Prostate gland (tissue), 2 donors: ENCODE measurements at places on chromosomes 7 and 10. TPM values are rescaled to one million over a fixed set of nuclear protein-coding genes. Genes with fewer than 3 reads are reported as not detected.

Gene PPP1R17
- not detected for total RNA-seq

Gene NAT16
- not detected for total RNA-seq

Gene GCK
- total RNA-seq = 0.91 TPM

DNA sequence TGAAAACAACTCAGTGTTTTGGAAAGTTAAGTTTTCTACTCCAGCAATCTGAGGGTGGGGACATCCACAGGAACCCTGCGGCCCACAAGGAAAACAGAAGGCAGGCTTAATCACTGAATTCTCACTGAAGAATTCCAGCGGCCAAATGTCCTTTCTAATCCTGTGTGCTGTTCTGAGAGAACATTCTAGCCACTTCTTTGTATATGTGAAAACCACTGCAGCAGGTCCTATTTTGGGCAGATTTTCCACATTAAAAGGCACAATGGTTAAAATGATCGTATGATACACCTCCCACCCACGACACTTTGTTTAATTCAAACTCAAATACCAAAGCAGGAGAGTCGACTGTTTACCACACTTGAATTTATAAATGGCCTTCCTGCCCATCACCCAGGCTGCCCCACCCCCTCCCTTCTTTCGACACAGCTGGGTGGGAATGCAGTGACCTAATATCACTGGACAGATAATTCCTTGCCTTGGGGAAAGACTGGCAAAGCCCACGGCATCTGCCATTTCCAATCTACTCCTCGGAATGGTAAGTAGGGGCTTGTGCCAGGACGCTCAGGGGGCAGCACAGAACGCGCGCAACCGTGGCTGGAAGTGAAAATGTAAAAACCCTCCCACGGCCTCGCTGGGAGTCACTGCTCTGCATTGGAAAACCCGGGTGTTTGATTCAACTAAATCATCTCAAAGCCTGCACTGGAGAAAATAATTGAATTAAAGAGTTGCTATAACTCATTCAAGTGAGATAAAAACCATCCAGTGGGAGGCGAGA is 67.0 kb downstream of the CTBP2 start:
- H3K36me3 ChIP-seq = no peaks in the 10 kb centered on the region
- H3K4me3 ChIP-seq = no peak overlapping the region
- H3K4me1 ChIP-seq = no peaks in the 10 kb centered on the region
- H3K27me3 ChIP-seq = no peaks in the 10 kb centered on the region
- no peak overlapping the region for H3K27ac ChIP-seq

DNA sequence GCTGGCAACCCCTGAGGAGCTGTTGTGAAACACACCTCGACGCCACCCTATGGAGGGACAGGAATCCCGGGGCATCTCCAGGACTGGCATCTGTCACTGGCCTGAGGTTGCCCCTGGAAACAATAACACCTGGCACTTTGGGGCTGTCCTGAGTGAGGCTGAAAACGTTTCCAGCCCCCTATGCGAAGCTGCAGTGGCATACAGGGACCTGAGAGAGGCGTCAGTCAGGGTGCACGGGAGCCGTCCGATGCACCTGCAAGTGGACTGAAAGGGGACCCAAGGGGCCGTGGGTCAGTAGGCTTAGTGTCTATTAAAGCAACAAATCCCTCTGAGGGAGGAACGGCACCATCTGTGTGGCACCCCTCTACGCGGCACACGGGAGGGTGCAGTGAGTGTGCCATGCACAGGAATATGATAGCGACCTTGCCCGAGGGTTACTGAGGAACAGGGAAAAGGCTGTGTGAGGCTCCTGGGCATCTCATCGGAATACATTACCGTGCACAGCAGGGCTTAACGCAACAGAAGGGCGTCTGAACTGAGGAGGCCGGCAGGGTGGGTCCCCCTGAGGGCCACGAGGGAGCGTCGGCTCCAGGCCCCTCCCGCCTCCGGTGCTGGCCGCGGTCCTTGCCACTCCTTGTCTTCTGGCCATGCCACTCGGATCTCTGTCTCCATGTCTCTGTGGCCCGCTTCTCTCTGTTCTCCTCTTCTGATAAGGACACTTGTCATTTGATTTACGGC is 50.4 kb downstream of the FOXL3 start:
- no peaks in the 10 kb centered on the region for H3K27me3 ChIP-seq
- no peaks in the 10 kb centered on the region for H3K36me3 ChIP-seq
- H3K4me3 ChIP-seq = no peak overlapping the region
- DNase-seq = no peak

DNA sequence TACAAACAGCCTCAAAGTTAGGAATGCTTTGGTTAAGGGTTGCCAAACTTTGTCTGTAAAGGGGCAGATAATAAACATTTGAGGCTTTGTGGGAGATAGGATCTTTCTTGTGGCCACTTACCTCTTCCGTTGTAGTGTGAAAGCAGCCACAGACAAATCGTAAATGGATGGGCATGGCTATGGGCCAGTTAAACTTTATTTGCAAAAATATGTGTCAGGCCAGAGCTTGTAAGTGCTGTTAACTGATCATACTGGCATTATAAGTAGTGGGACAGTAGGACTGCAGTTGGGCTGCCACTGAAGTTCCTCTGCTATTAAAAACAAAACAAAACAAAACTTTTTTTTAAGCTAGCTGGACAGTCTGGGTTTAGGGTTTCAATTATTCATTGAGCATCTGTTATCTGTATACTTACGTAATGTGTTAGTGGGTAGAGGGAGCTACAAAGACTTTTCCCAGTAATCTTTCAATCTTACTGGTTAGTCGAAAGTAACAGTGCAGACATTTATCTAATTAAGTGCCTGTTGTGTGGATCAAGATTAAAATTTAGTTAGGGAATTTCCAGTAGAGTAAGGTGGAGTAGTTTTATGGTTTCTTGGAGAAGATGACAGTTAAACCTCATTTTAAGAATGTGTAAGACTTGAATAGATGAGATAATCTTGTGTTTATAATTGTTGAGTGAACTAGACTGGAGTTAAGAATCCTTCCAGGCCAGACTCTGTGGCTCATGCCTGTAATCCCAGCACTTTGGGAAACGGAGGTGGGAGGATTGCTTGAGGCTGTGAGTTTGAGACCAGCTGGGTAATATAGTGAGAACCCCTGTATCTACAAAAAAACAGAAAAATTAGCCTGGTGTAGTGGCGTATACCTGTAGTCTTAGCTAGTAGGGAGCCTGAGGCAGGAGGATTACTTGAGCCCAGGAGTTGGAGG is 100.1 kb downstream of the BTRC start:
- DNase-seq = no peak
- H3K4me1 ChIP-seq = peaks cover 7% of the 10 kb centered on the region
- no peak overlapping the region for H3K27ac ChIP-seq

DNA sequence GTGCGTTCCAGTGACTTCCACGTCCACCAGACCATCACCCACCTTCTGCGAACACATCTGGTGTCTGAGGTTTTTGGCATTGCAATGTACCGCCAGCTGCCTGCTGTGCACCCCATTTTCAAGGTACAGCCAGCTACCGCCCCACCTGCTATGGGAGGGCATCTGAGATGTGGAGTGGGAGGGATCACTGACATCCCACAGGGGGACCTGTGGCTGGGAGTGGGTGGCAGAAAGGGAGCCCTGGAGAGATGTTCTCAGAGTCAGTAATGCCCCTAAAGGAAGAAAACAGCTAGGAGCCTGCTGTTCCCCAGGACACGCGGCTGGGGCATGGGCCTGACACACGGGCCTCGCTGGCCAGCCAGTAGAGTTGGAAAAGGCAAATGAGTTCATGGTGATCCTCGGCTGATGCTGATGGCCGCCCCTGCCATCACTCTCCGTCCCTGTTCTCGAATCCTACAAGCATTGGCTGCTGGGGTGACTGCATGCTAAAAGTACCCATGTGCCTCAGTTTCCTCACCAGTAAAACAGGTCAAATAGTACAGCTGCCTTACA is 66.6 kb downstream of the ALOX5 start:
- no peak overlapping the region for H3K4me3 ChIP-seq
- no peak for DNase-seq

DNA sequence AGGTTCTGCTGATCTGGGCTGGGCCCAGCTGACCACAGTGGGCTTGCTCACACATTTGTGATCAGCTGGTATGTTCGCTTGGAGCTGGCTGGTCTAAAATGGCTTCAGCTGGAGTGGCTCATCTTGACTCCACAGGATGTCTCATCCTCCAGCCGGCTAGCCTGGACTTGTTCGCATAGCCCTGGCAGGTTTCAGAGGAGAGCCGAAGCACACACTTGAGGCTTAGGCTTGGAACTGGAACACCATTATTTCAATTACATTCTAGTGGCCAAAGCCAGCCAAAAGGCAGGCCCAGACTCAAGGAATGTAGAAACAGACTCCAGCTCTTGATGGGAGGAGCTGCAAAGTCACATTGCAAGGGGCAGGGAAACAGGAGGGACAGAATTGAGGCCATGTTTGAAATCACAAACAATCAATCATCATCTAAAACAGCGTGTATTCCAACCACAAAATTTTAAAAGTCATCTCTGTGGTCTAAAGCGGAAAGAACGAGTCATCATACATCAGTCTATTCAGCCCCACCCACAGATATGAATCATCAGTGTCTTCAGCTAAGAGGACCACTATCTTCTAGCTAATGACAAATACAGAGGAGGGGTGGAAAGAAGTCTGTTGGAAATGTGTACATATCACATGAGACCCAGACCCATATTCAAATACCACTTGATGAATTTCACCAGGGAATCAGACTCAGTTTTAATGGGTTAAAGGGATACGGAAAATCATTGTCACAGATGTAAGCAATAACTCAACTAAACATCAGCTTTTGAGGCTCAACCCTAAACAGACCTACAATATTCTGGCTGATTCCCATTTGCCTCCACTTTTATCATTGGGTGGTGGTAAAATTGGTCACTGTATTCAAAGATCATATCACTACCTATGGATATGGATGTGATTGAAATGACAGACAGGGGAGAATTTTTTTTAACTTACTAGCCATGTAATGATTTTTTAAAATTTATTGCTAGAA is 139.0 kb upstream of the MKLN1 start:
- H3K4me3 ChIP-seq = no peak overlapping the region
- no peak for DNase-seq
- no peak overlapping the region for H3K27ac ChIP-seq
- H3K27me3 ChIP-seq = no peaks in the 10 kb centered on the region

DNA sequence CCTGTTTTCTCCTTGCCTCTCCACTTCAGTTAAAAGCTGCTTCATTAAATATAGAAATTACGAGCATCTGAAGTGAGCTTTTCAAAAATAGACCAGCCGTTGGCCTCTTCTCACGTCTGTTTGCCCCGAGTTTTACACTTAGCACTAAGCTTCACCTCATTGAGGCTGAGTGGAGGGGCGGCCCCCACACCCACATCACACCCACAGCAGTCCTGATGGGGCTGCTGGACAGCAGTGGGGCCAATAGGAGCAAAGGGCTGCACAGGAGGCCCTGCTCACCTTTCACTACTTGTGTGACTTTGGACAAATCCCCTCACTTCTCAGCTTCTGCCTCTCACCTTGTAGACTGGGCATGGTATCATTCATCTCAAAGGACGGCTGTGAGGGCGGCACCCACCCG is 677.8 kb downstream of the SDK1 start:
- H3K36me3 ChIP-seq = no peaks in the 10 kb centered on the region
- H3K4me3 ChIP-seq = no peak overlapping the region
- H3K4me1 ChIP-seq = no peaks in the 10 kb centered on the region
- no peak for DNase-seq
- H3K27ac ChIP-seq = no peak overlapping the region
- no peaks in the 10 kb centered on the region for H3K27me3 ChIP-seq

- H3K4me1 ChIP-seq = no peaks in the 10 kb centered on the region
- no peaks in the 10 kb centered on the region for H3K27me3 ChIP-seq
- no peak overlapping the region for H3K27ac ChIP-seq
- H3K36me3 ChIP-seq = no peaks in the 10 kb centered on the region
- H3K4me3 ChIP-seq = no peak overlapping the region
- no peak for DNase-seq
Measured at GRCh38 chr7:55478700-55479099, 93.6 kb downstream of the VOPP1 start.

DNA sequence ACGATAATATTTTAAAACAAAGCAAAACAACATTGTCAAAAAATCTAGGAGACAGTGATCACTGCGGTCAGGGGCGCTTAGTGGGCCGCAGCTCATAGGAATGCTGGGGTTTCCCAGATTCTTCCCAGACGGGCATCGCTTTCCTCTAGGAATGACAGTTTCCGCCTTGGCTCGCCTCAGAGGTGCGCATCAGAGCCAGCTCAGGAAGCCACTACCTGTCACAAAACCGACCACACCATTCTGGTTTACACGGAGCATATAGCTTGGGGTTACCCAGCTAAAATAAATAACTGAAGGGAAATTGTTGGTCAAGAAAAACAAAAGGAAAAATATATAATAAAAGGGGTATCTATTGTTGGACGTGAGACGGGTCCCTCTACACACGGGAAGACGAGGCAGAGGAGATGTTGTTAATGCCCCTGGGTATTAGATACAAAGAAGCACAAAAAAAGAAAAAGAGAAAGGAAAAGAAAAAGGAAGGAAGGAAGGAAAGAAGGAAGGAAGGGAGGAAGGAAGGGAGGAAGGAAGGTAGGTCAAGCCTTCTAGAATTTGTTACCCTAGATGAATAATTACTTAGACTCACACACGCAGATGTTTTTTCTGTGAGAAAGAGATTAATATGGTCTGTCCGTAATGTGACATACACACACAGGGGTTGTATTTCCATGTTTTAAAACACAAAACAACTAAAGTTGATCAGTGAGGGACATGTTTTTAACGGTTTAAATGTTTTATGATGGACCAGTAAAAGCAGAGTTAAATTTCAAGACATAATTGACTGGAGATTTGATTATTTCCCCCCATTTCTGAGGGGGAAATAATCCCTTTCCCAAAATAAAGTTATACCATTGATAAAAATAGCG is 292.4 kb upstream of the NFE2L3 start:
- H3K36me3 ChIP-seq = no peaks in the 10 kb centered on the region
- peaks cover 5% of the 10 kb centered on the region for H3K4me1 ChIP-seq
- no peak overlapping the region for H3K4me3 ChIP-seq
- no peak overlapping the region for H3K27ac ChIP-seq
- H3K27me3 ChIP-seq = peaks cover 51% of the 10 kb centered on the region
- no peak for DNase-seq

DNA sequence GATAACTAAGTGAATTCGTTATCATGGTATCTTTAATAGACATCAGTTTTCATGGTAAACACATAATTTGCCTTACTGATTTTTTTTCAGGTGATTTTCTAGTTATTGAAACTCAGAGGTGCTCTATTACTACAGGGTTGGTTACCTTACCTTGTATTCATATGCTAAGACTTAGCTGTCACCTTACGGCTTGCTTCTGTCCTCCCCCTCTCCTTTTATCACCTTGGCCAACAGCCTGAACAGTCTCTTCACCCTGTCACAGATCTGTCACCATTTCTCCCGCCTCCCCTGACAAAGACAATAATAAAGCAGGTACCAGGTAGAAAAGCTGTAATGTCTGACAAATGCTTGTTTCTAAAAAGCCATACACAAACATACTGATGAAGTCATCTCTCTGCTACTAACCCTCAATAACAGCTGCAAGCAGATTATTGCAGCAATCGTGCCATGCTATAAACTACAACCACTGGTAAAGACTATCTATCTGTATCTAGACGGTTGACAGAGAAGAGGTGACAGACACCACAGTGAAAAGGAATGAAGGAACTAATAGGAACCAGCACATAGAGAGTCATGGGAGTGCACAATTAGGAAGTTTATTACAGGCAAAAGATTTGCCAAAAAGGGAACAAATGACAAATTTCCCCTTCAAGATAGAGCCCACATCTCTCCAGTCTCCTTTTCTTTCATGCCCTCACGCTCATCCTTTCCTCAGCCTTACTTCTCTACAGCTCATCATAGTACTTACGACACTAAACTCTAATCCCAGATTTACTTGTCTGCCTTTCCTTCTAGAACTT is 57.2 kb downstream of the ARHGAP12 start:
- no peak for DNase-seq
- no peak overlapping the region for H3K4me3 ChIP-seq
- H3K36me3 ChIP-seq = no peaks in the 10 kb centered on the region
- no peaks in the 10 kb centered on the region for H3K4me1 ChIP-seq
- no peaks in the 10 kb centered on the region for H3K27me3 ChIP-seq
